ENCODE measurements at places on chromosomes 3 and 15.
A peak's percentile ranks its signal among the peaks of the same experiment; 100 is the strongest.

DNA sequence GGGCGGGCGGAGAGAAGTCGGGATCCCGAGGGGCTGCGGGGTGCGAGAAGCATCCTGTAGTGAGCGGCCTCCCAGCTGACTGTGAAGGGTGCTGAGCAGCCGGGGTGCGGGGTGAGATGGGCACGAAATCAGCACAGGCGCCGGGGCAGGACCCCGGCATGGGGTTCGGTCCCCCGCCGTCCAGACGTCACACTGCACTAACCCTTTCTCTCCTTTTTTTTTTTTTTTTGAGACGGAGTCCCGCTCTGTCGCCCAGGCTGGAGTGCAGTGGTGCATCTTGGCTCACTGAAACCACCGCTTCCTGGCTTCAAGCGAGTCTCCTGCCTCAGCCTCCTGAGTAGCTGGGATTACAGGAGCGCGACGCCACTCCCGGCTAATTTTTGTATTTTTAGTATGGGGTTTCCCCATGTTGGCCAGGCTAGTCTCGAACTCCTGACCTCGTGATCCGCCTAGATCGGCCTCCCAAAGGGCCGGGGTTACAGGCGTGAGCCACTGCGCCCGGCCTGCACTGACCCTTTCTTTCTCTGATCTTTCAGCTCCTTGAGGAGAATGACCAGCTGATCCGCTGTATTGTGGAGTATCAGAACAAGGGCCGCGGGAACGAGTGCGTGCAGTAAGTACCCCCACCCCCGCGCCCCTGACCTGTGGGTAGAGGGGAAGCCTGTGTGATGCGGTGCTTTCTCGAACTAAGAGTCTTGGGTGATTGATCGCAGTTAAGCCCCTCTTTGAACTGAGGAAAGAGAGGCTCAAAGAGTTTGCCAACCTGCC is 513 bp downstream of the SS18L2 start:
- DNase-seq: no peak

DNA sequence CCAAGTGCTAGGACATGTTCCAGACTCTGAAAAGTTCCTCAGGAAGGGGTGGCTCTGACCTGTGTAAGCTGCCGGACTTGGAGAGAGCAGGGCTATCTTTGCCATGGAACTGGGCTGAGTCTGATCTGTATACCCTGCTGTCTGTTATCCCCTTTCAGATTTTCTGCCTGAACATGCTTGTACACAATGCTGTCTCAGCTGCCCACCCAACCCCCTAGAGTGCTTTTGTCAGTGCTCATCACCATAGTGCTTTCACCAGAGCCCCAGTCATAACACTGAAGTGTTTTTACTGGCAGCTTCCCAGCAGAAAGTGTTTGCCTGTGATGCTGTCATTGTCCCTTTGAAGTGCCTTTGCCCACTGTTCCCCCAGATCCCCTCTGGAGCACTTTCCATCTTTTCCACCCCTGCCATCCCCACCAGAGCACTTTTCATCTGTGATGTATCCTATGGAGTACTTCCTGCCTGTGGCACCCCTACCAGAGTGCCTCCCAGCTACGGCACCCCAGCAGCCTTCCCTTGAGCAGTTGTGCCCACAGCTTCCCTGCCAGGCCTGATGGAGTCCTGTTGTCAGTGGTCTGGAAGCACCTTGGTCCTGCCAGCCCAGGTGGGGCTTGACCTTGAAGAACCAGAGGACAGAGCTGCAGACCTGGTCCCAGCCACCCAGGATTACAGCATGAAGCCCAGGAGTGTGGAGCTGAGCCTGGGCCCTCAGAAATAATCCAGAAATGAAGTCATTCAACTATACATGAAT is 397.7 kb downstream of the DIPK2A start:
- no peak for DNase-seq

GRCh38 chr3:178325330-178325729 is 210.9 kb upstream of the KCNMB2 start:
- no peak for DNase-seq

DNA sequence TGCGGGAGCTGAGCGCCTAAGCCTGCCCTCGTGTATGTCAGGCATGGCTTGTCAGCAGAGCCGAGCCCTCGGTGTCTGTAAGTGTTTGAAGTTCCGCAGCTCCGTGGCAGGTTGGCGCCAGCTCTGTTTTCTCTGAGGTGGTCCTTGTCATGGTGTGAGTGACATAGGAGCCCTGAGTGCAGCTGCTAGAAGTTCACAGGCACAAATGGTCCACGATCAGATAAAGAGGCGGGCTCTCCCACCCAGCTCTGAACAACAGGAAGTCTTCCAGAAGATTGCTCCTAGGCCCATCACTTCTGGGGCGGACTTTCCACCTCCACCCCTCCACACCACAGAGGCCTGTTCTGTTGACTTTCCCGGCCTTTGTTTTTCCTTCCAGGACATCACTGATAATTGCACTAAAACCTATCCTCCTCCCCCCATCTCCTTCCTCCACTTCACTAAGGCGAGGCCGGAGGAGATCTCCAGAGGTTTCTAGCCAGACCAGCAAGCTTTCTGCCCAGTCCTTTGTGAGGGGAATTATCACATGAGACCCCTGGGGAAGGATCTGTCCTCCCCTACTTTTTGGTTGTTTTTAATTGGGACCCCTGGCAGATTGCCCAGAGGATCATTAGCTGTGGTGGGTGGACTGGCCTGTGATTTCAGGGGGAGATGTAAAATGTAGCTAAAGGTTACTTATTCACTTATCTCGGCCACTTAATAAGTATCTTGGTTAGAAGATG is 19.9 kb downstream of the ITPR1 start:
- no peak for DNase-seq

DNA sequence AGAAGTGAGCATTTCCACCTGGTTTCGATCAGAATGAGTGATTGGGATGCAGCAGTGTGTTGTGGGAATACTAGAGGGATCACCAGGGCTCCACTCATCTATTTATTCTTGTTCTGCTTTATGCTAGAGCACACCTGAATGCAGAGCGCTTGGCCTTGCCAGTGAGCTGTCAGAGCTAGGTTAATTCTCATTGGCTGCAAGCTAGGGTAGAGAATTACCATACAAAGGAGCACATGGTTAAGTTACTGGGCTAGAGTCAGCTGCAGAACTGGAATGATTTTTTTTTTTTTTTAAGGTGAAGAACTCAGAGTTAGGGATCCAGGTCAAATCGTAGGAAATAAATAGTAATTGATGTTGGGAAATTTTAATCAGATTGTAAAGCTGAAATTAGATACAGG is 8.8 kb downstream of the EIF2AK4 start:
- peak; percentile 54 for DNase-seq

- no peak for DNase-seq
Measured at GRCh38 chr3:148307443-148307843, 390.3 kb upstream of the AGTR1 start.

DNA sequence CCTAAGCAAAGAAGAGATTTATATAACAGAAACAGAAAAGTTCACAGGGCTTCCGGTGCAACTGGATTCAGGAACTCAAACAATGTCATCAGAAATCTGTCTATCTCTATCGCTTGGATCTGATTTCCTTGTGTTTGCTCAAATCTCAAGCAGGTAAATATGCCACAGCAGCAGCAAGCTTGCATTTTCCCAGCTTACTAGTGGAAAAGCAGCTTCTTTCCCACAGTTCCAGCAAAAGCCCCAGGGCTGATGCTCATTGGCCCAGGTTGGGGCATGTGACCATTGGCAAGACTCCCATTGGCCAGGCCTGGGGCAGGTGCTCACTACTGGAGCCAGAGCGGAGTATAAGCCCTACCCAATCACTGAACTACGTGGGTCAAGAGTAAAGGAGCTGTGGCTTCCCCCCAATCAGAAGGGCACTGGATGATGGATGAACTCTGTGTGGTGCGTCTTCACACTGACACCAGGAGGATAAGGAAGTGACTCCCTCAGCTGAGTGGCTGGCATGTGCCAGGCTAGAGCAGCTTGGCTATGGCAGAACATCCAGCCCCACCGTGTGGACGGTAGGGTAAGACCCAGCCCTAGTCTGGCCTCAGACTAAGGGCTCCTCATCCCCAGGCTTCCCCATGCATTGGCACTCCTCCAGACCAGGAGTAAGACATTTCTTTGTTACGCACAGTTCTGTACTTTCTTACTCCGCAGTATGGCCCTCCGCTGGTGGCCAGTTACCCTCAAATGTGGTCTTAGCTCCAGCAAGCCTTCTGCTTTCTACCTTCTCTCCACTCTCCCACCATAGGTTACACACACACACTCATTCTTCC is 13.1 kb upstream of the VIPR1 start:
- DNase-seq: no peak

- no peak for DNase-seq
Measured at GRCh38 chr3:24582431-24583403, 88.1 kb upstream of the THRB start.

GRCh38 chr3:10286596-10287295 is 6.0 kb downstream of the GHRL start:
- DNase-seq: peak; percentile 2

GRCh38 chr3:76403556-76403955 is 618.2 kb upstream of the ZNF717 start:
- peak; percentile 17 for DNase-seq

DNA sequence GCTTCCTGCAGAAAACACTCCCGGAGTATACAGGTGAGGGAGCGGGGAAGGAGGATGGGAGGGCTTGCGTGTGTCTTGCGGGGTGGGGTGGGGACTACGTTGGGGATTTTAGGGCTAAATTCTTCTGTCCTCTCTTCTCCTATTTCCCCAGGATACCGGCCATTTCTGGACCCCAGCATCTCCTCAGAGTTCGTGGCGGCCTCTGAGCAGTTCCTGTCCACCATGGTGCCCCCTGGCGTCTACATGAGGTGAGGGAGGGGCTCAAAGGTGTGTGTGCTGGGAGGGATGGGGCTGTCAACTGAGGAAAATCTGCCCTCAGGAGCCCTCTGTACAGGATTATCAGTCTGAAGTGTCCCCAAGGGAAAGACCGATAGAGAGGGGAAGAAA is 6.6 kb downstream of the DUOX1 start:
- DNase-seq: no peak

- DNase-seq: no peak
Measured at GRCh38 chr15:95013381-95013780, 782.0 kb downstream of the MCTP2 start.

DNA sequence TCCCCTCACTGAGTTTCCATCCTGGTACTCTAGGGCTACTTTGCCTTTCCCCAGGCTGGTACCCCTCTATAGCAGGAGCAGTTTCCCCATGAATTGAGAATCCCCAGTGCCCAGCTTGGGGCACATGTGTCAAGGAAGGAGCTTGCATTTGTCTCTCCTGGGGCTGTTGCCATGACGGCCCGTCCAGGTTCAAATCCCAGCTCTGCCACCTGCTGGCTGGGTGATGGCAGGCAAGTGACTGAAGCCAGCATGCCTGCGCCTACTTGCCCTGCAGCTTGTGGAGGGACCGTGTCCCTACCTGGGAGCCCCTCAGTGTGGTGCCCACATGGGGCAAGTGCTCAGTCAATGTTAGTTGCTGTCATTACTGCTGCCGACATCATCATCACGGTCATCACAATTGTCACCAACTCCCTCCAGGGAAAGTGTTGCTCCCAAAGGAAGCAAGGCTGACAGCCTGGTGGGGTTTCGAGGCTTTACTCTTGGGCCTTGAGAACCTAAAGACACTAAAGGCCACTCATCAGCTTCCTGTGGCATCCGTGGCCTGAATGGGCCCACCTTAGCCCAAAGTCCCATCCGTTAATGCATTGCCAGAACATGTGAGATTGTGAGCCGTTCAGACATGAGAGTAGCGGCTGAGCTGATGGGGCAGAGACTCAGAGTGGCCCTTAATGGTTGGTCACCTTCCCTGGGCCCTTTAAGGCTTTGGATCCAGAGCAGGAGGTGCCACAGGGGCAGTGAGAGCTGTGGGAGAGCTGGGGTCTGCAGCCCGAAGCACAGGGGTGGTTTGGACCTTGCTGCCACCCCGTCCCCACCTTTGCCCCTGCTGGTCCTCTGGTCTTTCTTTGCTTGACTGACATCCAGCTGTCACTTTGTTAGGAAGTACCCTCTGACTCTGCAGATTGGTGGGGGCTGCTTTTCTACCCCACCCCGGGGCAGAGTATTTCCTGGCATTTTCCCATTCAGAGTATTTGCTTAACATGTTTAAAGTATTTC is 144.4 kb downstream of the DNAJB8 start:
- DNase-seq: no peak
